AG08396 (cell line): ENCODE measurements at places on chromosomes 1 and 21.

- DNase-seq: no peak
These were observed 54.1 kb downstream of the TAS1R2 start for GRCh38 chr1:18805150-18805879.

GRCh38 chr1:65172936-65173690 lies 25.1 kb downstream of the AK4 start:
- no peak for DNase-seq

DNA sequence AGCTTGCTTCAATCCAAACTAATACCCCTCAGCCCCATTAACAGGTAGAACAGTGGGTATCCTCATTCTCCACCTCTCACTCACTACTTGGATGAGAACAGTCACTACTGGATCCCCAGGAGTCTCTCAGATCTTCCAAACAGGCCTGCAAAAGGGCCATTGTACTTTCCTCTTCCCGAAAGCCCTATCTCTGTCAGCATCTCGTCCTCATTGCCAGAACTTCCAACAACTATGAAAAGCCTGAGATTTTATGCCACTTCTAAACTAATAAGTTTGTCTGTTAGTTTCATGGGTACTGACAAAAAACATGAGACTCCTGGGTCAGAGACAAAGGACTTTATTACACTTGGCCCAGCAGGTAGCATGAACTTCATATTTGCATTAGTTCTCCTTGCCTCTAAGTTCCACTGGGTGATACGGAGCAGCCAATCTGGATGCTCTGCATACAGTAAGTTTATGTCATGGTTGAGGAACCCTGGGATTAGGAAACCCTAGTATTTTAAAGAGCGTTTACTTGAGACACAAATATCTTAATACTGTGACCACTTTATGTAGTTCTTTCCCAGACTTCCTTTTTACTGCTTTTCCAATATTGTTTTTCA lies 38.1 kb downstream of the VANGL2 start:
- no peak for DNase-seq

DNA sequence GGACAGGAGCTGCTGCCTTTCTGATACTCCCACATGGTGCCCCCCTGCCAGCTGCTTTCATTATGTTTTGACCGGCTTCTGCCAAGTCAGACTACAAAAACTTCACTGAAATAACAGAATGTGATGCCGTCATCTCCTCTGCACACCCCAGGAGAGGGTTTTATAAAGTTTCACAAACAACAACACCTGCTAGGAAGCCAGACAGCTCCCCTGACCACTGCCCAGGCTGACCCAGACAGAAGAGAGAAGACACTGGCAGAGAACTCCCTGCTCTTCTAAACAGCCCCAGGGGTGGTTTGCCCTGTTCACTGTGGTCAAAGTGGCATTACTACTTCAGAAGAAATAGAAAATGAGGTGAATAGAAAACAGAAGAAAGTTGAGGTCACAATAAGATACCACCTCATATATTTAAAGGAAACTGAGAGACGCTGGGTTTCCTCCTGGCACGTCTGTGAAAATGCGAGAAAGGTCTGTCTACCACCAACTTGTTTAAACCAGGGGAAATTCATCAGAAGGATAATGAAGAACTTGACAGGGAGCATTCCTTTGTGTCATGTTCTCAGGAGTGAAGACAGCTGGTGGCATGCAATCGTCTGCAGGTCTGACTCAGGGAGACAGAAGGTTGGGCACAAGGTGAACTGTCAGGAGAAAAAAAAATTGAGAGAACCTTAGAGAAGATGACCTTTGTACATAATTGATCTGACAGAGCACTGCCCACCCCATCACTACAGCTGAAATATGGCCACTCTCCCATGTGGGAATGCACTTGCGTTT lies 119.0 kb upstream of the NFIA start:
- no peak for DNase-seq

- DNase-seq: no peak
These were observed 67.1 kb downstream of the KCNH1 start for GRCh38 chr1:211066781-211067384.
